ENCODE measurements at places on chromosomes 3 and 15. TPM values are rescaled to one million over a fixed set of nuclear protein-coding genes. Genes with fewer than 3 reads are reported as not detected.

- DNase-seq, result no peak
Observed at GRCh38 chr3:38334142-38335055, 12.2 kb upstream of the XYLB start.

GRCh38 chr3:106425026-106425425, 556.2 kb upstream of the CBLB start:
- peak; percentile 32 for DNase-seq

GRCh38 chr3:154973851-154974250, 106.3 kb upstream of the MME start:
- DNase-seq, result no peak

- DNase-seq, result no peak
Observed at GRCh38 chr3:61194892-61195538, 56.2 kb downstream of the FHIT start.

DNA sequence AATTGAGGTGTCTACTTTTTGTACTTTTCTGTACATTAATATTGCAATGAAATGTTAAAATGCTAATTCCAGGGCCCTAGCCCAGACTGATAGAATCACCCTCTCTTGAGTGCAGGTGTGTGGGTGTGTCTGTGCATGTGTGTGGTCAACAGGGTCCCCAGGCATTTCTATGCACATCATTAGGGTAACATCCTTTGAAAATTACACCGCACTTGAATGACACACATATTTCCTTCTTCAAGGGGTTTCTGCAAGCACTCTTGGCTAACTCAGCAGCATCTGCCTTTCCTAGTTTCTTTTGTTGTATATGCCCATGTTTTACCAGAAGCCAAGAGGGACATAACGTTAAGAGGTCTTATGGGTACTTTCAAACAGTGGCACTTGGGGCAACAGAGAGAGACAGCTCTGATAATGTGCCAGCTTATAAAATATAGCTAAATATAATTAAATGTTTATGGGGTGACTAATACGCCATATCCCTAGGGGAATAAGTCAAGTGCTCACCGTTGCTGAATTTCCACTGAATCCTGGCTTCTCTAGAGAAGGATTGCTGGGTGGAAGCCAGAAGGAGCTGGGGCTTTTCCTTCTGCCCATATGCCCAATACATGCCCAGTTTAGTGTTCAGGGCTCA, 54.5 kb upstream of the LRIG1 start:
- no peak for DNase-seq

GRCh38 chr15:55499151-55499550, 8.9 kb downstream of the DNAAF4 start:
- peak; percentile 55 for DNase-seq

DNA sequence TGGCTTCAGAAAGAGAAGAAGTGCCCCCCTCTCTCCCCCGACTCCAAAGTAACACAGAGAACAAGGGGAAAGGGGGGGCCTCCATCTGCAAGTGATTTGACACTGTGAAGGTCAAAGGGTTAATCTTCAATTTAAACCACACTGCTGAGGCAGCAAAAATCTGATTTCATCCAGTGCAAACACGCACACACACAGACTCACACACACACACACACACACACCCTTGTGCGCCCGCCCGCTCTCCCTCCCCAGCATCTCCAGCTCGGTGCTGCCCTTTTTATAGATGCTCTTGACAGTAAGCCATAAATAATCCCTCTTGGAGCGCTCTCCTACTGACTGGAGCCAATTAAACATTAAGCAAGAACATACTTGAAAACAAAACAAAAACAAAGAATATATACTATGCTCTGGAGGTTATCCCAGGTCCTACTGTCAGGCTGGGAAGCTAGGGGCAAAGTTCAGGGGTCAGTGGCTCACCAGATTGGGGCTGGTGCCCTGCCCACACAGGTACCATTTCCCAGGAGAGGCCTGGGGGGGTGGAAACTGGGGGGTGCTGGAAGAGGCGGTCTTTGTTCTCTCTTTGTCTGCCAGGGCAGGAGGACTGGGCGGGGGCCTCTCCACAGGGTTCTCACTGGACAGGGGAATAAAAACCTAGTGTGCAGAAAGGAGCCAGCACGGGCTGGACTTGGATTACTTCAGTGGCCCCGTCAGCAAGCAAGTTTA, 16.3 kb downstream of the BMF start:
- DNase-seq, result peak; percentile 93

DNA sequence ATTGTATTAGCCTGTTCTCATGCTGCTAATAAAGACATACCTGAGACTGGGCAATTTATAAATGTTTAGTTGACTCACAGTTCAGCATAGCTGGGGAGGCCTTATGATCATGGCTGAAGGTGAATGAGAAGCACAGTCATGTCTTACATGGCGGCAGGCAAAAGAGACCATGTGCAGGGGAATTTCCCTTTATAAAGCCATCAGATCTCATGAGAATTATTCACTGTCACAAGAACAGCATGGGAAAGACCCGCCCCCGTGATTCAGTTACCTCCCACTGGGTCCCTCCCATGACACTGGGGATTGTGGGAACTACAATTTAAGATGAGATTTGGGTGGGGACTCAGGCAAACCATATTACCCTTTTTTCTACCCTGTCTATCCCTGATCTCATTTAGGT, 51.5 kb upstream of the MYZAP start:
- DNase-seq, result no peak

DNA sequence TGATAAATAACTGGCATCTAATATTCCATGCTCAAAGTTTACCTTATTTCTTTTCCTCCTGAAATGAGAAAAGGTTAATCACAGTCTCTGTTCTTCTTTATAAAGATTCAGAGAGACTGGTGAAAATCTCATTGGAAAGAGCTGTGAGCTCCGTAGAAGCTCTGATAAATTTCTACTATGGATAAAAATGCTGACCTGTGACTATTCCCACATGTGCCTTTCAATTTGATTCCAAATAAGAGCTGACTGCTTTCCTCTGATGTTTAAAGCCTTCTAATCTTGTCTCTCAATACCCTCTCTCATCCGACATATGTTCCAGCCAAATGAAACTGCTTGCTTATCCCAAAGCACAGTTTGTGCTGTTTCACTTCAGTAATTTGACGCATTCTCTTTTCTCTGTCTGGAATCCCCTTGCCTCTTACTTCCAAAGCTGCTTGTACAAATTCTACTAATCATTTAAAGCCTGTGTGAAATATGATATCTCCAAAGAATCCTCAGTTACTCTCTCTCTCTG, 130.1 kb downstream of the RTP4 start:
- DNase-seq, result no peak

- DNase-seq, result no peak
Observed at GRCh38 chr15:100353449-100353848, 11.7 kb upstream of the ADAMTS17 start.

DNA sequence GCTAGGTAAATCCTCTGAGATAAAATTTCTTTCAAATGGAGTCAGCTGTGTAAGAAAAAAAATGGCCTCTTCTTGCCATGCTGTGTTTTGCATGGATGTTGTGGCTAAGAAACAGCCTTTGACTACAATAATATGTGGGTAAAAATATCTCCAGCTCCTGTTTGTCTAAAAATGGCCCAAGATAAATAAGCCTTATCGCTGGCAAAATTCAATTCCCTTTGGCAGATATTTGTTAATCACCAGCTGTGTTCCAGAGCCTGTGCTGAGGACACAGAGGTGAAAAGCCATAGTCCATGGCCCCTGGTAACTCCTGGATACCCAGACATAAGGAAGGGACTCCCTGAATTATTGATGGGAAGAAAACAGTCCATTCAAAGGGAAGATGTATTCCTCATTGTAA, 15.3 kb upstream of the RAMAC start:
- no peak for DNase-seq

- DNase-seq, result no peak
Observed at GRCh38 chr3:187669675-187670504, at the start of gene SST. SST (minus strand) TSS chr3:187670394; CDS start chr3:187670291, 103 bp downstream.

DNA sequence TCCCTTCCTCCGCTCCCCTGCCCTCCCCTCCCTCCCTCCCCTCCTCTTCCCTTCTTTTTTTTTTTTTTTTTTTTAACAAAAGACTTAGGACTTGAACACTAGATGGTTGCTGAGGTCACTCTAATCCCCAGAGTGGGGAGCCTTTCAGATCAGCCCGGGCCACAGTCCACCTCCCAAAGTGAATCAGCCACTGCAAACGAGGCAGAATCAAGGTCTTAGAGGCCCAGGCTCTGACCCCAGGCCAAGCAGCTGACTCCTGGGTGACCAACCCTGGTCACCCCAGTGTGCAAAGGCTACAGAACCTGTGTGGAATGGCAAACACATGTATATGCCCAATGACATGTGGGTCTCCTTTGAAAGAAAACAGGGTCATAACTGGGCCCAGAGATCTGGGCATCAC, 18.3 kb upstream of the EHD4 start:
- peak; percentile 76 for DNase-seq

GRCh38 chr3:11629716-11630115, 14.0 kb downstream of the VGLL4 start:
- DNase-seq, result peak; percentile 76

GRCh38 chr3:52243791-52244628, 1.5 kb upstream of the PPM1M start:
- peak; percentile 93 for DNase-seq

GRCh38 chr3:134312072-134312872, 61.6 kb upstream of the RYK start:
- peak; percentile 82 for DNase-seq

GRCh38 chr15:34109797-34110663, 8.1 kb downstream of the PGBD4 start:
- DNase-seq, result no peak

- peak; percentile 86 for DNase-seq
Observed at GRCh38 chr3:56862352-56863062, 60.8 kb upstream of the ARHGEF3 start.

The PTX3 gene
- 537 TPM for total RNA-seq

The CTDSPL gene
- 44.5 TPM for total RNA-seq

The TMEM212 gene
- total RNA-seq, result not detected

The LMAN1L gene
- under 0.01 TPM for total RNA-seq

The RASL12 gene
- 0.36 TPM for total RNA-seq

The TSC22D2 gene
- total RNA-seq, result 15.3 TPM

The DLEC1 gene
- total RNA-seq, result 0.29 TPM

The NR2F2 gene
- total RNA-seq, result 13.0 TPM
